ENCODE measurements at places on chromosomes 13 and 19.

DNA sequence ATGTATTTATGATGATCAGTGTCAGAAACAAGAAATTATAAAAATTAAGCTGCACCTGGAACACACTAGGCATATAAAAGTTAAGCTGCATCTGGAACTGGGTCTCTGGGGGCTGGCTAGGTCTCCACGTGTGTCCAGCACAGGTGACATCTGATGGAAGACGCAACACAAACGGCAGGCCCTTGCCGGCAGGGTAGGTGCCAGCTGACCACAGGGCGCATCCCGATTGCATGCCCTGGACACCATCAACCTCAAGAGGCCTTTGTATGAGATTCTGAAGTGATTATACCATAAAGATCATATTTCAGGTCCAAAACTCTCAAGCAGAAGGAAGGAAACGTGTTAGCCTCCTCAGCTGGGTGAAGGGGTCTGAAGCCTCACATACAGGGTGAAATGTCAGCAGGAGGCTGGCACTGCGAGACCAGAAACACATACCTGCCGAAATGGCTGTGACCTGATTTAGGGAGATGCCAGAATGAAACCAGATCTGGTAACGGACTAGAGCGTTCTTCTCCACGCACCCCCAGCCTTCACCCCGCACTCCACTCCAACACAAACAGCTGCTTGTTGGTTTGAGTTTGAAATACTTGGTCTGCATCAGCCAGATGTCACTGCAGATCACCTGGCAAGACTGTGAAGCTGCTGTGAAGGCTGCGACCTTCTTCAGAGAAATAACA is 37.3 kb downstream of the COL4A1 start:
- no peak for DNase-seq

- no peak for DNase-seq
Measured at GRCh38 chr13:95298971-95299621, 2.2 kb downstream of the ABCC4 start.

- DNase-seq, result no peak
Measured at GRCh38 chr19:49347835-49348234, 12.6 kb downstream of the CD37 start.

DNA sequence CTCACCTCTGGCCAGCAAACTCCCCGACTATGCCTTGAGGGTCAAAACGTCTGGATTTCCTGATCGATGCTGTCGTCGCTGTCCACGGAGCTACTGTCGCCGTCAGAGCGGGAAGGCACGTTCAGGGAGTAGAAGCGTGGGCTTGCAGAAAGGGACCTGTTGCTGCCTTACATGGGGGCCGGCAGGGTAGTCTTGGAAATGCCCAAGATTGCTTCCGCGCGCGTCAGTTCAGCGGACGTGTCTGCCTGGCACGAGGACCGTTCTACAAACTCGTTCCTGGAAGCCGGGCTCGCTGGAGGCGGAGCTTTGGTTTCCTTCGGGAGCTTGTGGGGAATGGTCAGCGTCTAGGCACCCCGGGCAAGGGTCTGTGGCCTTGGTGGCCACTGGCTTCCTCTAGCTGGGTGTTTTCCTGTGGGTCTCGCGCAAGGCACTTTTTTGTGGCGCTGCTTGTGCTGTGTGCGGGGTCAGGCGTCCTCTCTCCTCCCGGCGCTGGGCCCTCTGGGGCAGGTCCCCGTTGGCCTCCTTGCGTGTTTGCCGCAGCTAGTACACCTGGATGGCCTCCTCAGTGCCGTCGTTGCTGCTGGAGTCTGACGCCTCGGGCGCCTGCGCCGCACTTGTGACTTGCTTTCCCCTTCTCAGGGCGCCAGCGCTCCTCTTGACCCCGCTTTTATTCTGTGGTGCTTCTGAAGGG is 15.4 kb downstream of the RB1 start:
- no peak for DNase-seq

GRCh38 chr13:34076943-34077703 is 259.2 kb downstream of the RFC3 start:
- no peak for DNase-seq

DNA sequence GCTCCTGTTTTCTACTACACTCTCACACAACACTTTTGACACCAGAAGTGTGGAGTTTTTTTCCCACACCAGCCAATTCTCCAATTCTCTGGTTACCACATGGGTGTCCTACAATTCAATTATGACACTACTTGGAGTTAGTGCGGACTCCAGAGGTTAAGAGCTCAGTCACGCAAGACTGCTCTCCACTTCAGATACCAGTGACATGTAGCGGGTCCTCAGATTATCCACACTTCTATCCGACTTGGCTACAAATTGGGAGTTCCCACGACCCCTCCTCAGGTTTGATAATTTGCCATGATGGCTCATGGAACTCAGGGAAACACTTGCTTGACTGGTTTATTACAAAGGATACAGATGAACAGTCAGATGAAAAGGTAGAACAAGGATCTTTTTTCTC is 32.9 kb downstream of the PAN3 start:
- no peak for DNase-seq

DNA sequence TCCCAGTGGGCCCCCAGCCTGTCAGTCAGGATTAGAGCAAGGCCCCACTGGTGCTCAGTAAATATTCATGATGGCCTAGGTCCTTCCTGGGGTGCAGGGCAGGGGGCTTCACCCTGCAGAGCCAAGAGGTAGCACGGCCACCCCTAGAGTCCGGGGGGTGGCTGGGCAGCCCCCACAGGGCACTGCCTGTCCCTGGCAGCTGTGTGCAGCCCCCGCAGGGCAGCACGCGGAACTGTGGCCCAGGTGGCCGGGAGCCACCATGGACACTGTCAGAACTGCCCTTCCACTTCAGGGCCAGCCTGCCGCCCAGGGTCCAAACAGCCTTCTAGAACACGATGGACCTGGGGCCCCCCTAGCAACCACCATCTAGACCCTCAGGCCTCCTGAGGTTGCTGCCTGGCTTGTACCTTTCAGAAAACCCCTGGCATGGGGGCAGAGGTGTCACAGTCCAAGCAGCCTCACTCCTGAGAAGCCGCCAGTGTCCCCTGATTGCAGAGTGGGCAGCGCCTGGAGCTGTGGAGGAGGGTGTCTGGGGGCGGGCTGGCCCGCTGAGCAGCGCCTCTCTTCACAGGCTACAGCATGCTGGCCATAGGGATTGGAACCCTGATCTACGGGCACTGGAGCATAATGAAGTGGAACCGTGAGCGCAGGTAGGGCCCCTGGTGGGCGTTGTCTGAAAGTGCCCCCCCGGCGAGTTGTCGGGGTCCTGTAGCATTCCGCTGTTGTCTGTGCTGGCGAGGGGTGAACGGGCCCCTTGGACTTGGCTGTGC is 2.9 kb upstream of the YJEFN3 start:
- no peak for DNase-seq

DNA sequence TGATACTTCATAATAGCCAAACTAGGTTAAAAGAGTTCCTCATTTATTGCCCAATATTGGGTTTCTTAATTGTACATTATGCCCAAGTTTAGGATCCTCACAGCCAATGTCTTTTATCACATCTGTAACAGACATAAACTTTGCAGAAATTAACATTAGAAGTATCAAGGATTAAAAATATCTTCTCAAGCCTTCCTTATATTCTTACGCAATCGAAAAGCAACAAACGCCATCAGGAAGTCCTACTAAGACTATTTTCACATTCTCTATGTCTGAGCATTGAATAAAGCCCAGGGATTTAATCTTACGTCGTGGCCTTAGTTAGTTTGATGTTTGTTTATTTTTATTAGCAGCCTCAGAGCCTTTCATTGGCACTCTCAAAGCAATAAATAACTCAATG is 1660.4 kb upstream of the MIR17HG start:
- no peak for DNase-seq

- DNase-seq, result no peak
Measured at GRCh38 chr19:18301718-18302111, 20.3 kb upstream of the JUND start.
